Fibroblast of skin of abdomen (primary cell): ENCODE measurements at places on chromosomes 4 and X.
A peak's percentile ranks its signal among the peaks of the same experiment; 100 is the strongest.

DNA sequence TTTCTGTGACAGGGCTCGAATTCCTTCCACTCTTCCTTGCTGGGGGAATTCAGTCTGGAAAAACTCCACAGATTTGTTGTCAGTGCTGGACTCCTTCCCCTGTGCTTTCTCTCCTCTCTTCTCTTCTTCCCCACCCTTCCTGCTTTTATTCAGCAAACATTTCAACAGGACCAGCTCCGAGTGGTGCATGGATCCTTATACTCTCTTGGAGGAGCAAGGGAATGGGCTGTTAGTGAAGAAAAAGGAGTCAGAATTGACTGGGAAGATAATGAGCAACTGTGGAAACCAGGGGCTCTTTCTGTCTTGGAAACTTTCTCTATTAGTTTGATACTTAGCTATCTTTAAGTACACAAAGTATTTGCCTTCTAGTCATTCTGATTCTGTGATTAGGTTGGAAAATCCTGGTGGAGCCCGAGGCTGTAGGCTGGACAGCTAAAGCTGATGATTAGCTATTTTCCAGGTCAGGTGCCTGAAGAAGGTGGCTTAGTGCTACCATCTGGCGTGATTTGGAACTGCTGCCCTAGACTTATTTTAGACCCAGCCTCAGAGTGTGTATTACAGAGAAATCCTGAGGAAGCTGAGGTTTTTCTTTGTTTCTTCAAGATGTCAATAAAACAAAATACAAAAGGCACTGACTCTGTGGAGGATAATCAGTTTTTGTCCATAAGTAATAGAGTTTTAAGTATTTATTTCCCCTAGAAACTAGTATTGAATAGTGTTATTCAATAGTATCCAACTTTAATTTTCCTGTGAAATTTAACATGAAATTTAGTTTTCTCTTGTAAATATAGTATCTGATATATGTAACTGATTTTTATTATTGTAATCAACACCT, 38.4 kb downstream of the NAP1L5 start:
- DNase-seq: peak; percentile 65

DNA sequence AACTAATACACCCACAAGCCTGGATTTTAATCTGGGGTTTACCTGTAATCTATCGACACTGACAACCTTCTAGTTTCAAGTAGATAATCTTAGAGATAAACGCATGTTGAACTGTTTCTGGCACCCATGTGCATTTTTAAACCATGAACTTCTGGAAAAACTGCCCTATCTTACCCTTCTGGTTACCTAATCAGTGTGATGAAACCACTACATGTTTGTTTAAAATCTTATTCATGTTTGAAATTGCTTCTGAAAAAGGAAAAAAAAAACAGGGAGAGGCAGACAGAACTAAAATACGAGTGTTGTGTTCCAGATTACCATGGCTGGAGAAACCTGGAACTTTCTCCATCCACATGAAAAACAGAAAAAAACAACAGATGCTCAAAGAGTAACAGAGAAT, 139.3 kb downstream of the MID1IP1 start:
- no peak for DNase-seq

GRCh38 chr4:921830-922331, 10.2 kb downstream of the GAK start:
- no peak for DNase-seq

DNA sequence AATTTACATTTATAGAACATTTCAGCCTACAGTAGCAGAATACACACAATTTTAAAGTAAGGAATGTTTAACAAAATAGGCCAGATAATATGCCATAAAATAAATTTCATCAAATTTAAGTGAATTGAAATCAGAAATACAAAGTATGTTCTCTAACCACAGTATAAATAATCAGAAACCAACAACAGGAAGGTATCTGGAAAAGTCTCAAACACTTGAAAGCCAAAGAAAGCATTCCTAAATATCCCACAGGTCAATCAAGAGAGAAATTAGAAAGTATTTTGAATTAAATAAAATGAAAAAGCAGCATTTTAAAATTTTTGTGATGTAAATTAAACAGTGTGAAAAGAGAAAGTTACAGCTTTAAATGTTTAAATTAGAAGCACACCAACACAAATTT, 899.2 kb downstream of the PDHA2 start:
- no peak for DNase-seq

GRCh38 chr4:7030856-7031255, 12.3 kb upstream of the TADA2B start:
- DNase-seq: no peak

- DNase-seq: no peak
Observed at GRCh38 chr4:42473071-42473684, 75.9 kb downstream of the SHISA3 start.

DNA sequence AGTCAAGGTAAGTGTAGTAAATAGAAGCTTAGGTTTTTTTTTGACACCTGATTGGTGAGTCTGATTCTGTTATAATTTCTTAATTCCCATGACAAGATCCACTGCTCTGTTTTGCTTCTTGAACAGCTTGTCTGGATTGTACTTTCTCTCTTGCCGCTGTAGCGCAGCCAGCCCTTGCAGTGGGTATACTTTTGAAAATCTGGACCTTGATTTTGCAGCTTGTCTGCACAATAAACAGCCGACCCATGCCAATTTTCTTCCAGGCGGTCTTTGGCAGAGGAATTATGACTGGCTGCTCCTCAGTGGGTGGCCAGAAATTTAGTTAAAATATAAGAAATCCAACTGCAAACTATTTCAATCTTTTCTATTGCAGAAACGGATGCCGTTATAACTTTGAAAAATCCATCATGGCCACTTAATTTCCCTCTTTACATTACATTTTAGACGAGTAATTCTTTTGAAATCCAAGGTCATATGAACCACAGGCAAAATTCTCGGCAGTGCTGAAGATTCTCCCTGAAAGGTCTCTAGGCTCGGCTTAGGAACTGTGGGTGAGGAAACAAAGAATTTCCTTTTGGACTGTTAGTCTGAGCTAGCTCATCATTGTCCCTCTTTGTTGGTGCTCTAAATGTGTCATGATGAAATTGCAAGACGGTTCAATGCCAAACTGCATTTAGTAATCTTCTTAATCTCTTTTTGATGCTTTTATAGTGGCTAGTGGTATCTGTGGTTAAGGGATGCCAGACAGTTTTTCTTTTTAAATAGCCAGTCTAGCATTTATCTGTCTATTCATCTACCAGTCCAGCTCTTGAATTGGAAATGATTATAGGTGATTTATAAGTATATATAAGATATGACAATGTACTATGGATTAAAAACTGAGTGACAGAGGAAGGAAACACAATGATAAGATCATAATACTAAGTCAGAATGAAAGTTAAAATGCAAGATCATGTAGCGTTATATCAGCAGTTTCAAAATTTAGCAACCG, 31.5 kb upstream of the PTTG2 start:
- peak; percentile 53 for DNase-seq

DNA sequence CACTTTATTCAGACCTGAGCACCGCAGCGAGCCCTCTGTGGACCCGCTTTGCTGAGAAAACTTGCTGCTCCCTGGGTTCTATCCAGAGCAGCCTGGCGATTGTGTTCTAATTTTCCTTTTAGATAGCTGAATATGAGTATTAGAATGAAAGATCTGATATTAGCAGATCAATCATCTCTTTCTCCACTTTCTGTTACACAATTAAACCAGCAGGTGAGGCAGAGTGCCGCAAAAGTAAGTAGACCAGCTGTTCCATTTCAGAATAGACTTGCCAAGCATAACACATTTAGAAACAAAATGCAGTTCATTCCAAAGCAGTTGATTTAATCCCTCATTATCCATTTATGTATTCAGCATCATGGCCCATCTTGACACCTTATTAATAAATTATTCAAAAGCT, 58.6 kb downstream of the PALLD start:
- no peak for DNase-seq

GRCh38 chr4:159131564-159131963, 28.7 kb downstream of the RAPGEF2 start:
- no peak for DNase-seq

DNA sequence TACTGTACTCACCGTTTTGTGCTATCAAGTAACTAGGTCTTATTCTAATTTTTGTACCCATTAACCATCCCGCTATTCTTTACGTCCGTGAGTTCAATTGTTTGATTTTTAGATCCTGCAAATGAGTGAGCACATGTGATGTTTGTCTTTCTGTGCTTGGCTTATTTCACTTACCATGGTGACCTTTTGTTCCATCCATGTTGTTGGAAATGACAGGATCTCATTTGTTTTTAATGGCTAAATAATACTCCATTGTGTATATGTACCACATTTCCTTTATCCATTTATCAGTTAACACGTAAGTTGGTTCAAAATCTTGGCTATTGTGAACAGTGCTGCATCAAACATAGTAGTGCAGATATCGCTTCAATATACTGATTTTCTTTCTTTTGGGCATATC, 48.3 kb downstream of the USP9X start:
- DNase-seq: no peak

DNA sequence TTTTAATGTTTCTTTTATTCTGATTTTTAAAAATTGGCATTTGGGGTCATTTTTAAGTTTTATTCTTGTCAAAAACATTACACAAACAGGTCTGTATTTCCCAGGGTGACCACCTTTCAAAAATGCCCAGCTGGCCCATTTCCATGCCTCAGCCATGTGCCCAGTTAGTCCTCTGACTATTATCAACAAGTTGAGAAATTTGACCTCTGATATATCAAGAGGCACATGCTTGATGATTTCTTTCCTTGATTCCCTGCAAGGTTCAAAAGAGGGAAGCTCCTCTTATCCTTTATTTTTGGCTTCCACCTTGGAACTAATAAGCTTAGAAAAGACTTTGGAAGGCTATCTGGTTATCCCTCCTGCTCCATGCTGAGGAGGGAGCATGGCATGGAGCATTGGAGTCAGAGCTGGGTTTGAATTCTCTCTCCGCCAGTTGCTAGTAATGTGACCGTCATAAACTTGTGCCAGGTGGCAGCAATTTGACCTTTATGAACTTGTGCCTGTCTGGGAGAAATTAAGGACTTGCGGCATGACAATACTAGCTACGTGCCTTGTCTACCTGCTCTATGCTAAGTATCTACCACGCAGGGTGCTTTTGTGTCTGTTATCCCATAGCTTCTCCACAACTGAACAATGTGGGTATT, 122.4 kb upstream of the SLC4A4 start:
- no peak for DNase-seq

DNA sequence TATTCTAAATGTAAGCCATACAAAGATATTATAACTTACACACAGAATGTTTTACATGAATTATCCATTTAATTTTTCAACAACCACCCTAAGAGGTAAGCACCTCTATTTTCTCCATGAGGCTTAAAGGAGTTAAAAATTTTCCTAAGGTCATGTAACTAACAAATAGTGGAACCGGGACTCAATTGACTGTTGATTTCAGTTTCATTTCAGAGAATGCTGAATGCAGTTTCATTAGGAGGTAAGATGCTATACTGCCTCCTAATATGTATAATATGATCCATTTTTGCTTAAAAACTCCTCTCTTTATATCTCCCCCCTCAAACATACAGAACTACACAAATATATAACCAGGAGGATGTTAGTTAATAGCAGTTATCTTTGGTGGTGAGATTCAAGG, 29.1 kb downstream of the PHKA1 start:
- DNase-seq: no peak

DNA sequence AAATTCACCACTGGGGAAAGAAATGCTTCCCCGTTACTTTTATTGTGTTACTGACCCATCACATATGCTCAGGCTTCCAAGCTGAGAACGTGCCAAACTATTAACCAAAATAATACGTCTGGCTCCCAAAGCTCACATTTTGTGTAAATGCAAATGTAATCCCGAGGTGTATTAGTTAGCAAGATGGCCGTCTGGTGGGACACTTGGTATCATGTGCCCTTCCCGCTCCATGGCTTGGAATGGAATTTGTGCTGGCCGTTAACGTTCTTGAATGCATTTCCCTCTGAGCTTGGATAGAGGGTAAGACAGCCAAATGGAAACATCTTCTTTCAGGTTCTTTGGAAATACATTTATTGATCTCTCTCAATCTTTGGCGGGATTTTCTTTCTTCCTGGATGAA, 105.0 kb downstream of the MFAP3L start:
- no peak for DNase-seq

DNA sequence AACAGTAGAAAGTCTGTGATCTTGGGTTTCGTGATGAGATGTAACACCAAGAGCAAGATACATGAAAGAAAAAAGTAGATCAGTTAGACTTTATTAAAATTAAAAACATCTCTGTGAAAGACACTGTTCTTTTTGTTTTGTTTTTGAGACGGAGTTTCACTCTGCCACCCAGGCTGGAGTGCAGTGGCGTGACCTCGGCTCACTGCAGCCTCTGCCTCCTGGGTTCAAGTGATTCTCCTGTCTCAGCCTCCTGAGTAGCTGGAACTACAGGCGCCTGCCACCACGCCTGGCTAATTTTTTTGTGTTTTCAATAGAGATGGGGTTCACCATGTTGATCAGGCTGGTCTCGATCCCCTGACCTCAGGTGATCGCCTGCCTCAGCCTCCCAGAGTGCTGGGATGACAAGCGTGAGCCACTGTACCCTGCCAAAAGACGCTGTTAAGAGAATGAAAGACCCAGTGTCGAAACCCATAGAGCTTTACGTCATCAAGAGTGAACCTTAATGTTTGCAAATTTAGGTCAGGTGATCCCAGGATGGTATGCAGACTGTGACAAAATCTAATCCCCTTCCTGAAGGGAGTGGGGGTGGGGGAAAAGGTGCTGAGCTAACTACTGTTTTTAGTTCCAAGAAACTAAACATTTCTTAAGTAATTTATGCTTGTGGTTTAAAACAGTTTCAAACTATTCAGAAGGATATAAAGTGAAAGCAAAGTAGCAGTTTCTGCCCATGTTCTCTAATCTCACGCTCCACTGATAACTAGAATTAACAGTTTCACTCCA, 8.0 kb downstream of the OFD1 start:
- DNase-seq: no peak

- DNase-seq: no peak
Observed at GRCh38 chr4:150115851-150116250, 37.6 kb downstream of the DCLK2 start.

- peak; percentile 25 for DNase-seq
Observed at GRCh38 chr4:94486372-94486801, 34.6 kb downstream of the PDLIM5 start.

DNA sequence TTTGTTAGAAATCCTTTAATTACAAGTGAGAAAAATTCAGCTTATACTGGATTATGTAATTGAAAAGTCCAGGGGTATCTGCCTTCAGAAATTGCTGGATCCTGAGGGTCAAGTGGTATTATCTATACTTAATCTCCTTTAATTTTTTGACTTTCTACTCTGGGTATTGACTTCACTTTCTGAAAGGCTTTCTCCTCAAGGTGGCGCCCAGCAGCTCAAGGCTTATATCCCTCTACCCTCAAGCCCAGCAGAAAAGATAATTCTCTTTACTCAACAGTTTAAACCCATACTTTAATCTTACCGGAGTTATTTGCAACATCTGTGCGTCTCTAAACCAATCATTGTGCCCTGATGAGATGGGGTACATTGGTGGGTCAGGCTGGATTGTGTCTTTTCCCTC, 129.5 kb downstream of the LARP7 start:
- DNase-seq: peak; percentile 39
